ENCODE measurements at places on chromosomes 4 and X.

- DNase-seq = no peak
Measured at GRCh38 chr4:751676-752075, 46.0 kb downstream of the PCGF3 start.

DNA sequence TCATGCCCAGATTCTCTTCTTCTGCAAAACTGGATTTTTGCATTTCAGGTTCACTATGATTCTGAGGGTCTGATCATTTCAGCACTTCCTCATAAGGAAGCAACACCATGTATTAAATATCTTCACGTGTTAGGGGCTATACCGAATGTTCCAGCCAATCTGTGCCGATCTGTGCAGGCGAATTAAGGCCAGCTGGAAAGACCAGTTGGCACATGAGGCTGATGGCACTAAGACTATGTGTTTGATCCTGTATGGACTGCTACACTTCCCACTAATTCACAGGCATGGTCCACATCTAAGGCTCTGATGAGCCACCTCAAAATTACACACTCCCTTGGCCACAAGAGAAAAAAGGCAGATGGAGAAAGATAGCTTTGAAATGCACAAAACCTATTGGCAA is 28.8 kb downstream of the KDR start:
- DNase-seq = no peak

DNA sequence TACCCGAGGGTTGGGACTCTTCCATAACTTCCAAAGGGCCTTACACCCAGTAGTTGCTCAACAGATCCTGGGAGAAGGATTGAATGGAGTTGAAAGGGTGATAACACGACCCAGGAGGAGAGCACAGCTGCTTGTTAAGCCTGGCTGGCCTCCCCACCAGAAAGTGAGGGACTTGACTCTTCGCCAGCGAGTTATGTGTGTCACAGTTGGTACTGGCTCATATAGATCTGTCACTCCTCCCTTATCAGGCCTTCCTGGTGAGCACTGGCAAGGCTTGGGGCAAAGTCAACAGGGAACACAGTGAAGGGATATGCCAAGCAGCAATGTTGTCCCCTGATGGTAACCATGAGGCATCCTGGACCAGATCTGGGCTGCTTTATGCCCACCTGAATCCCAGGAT is 35.8 kb downstream of the APLN start:
- DNase-seq = no peak

- DNase-seq = no peak
Measured at GRCh38 chrX:74526764-74527163, 87.7 kb downstream of the RLIM start.

GRCh38 chr4:24477919-24478318 is 106.4 kb downstream of the DHX15 start:
- no peak for DNase-seq
